NCI-H1417 (cell line): ENCODE measurements at places on chromosomes 11 and 22.
A peak's percentile ranks its signal among the peaks of the same experiment; 100 is the strongest.

DNA sequence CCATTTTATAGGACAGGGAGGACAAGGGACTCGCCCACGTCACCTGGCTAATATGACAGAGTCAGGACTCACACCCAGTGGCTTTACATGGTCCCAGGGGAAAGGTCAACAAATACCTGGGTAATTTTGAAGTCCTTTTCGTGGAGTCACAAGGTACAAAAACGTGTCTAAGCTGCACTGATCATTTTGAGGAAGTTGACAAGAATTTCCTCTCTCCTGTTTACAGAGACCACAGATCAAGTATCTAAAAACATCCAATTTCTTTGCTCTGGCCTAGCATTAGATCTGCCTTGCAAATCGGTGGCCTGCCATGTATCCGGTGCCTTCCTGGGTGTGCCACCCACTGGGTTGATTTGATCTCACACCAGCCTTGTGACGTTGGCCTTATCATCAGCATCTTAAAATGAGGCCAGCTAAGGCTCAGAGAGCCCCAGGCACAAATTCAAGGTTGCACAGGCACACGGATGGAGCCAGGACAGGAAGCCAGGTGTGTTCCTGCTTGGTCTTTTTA, 17.6 kb downstream of the GDPD5 start:
- DNase-seq: no peak

GRCh38 chr22:41532908-41533825, 11.1 kb downstream of the POLR3H start:
- peak; percentile 3 for DNase-seq

DNA sequence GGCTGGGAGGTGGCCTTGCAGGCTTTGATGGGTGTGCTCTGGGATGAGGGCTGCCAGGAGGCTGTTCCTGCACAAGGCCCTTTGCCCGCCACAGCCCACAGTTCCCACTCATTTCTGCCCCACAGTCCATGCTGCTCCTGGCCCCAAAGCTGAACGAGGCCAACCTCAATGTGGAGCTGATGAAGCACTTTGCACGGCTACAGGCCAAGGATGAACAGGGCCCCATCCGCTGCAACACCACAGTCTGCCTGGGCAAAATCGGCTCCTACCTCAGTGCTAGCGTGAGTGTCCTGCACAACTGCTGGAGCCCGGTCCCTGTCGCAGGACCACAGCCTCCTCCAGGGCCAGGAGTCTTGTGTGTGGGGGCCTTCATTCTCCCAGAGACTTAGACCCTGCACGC, 10.2 kb downstream of the SCYL1 start:
- DNase-seq: no peak

DNA sequence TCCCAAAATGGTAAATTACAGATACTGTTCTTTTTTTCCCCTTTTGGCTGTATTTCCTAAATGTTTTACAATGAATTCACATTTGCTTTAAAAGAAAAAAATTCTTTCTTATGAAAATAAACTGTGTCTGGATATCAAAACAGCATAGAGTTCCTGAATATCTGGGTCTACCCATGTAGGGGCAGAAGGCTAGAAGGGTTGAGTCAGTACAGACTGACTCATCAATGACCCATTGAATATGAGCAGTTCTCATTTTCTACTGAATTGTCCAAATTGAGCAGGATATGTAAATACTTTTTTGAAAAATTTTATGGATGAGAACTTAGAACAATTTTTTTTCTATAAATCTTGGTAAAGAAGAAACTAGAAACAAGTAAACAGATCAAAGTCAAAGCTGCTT, 16.3 kb upstream of the C11orf87 start:
- no peak for DNase-seq

DNA sequence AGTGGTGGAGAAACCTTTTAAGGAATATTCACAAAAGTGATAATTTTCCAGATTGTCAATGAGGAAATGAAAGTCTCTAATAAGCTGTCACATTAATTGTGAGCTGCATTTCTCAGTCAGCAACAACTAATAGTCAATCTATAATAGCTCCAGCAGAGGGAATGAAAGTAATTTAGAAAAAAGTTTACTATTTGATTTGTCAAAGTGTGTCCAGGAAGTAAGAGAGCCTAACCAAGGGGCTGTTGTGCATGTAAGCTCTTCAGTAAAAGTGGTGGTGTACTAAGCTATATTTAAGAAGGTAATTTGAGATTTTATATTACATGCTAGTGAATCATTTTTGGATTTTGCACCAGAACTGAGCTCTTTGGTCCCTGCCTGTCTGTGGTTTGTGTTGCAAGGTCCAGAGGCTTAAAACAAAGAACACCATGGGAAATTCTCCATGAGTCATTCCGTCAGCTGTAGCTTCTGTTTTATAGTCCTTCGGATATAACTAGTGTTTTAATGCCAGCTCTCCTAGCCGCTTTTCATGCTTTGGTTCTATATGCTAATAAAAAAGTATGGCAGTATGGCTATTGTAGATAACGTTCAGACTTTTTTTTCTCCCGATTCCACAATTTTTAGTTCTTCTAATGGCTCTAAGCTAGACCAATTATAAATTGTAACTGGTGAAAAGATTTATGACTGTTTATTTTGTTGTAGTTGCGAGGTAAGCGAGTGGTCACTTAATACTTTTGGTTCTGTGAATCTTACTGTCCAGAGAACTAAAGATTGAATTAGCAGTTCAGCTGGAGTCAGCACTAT, 64.6 kb downstream of the ARHGEF12 start:
- DNase-seq: peak; percentile 78

GRCh38 chr11:22957786-22958185, 97.5 kb upstream of the CCDC179 start:
- peak; percentile 94 for DNase-seq

DNA sequence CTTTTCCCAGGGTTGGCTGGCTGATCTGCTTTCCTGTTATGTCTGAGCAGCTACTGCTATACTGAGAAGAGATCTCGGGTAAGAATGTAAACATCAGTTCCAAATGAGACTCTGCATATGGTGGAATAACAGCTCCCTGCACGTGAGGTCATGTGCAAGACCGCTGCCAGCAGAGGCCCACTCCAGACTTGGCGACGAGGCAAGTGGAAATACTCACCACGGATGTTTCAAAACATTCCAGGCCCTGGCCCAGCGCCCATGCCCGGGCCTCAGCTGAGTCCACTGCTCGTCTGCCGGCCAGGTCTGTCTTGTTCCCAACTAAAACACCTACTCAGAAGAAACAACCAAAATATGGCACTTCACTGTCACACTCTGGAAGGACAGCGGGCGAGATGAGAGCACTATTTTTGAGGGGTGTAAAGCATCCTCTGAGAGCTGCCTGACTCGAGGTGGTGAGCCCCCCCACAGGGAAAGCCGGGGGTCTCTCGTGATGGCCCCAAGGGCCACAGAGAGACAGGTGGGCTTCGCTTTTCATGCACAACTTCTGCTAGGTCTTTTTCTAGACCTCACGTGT, 13.1 kb downstream of the IFT27 start:
- DNase-seq: no peak

DNA sequence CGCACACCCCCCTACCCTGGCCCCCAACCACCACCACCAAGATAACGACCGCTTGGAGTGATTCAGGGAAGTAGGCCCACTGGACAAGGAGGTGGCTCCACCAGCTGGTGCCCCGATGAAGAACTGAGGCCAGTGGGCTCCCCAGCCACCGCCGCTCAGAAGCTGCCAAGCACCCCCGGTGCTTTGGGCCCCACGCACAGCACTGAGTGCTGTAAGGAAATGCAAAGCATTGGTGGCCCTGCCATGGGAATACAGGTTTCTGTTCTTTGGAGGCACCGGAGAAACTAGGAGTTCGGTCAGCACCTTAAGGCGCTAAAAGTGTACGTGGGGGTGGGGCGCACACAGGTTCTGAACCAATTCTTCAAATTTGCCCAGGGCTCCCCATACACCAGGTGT, 664 bp upstream of the PRSS23 start:
- no peak for DNase-seq

- no peak for DNase-seq
Measured at GRCh38 chr11:2387266-2387987, 10.3 kb downstream of the CD81 start.

- DNase-seq: no peak
Measured at GRCh38 chr22:18114976-18115652, 4.5 kb downstream of the TUBA8 start.

DNA sequence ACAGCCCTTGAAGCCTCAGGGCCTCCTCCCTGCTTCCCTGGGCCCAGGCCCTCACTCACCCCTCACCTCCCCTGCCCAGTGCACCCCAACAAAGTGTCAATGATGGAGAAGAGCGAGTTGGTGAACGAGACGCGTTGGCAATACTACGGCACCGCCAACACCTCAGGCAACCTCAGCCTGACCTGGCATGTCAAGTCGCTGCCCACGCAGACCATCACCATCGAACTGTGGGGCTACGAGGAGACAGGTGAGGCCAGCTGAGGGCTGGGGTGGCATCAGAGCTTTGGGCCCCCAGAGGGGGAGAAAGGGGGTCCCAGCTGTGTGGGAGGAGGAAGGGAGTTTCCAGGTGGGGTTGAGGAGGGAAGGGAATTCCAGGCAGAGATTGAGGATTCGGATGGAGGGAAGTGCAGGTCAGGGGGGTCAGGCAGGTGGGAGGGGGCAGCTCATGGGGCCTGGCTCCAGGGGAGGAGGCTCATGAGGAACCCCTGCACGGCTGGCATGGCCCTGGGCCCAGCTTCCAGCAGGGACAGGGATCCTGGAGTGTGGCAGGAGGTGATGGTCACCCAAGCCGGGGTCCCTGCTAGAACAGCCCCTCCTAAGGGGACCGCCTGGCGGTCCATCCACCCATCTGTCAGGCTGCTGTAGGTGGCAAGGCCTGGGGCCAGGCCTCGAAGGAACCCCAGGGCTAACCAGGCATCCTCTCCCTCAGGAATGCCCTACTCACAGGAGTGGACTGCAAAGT, 2.9 kb downstream of the SUSD2 start:
- DNase-seq: no peak

DNA sequence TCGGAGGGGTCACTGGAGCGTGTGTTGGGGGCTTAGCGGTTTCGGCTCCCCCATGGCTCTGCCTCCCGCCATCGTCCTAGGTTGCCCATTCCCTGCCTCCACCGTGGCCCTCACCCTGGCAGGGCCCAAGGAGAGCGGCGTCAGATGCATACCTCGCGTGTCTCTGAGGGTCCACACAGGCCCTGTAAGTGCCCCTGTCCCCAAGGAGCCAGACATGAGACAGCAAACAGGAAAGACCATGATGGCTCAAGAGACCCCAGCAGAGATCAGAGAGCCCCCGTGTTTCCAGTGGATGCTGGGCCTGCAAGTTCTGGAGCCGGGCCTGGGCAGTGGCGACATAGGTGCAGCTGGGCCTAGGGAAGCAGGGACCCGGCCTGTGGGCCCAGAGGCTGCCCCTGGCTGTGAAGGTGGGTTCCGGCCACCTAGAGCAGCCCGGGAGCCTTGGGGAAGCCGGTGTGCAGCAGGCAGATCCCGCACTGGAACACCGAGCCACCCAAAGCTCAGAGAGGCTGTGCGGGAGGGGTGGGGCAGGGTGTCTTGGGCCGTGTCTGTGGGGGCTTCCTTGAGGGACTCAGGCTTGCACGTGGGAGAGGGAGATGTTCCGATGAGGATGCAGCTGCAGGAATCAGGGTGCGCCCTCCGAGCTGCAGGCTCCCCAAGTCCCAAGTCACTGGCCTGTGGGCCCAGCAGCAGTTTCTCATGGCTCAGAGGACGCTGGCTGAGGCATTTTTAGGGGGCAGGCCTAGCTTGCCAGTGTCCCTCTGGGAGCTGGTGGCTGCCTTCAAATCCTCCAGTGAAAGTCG, 126.4 kb downstream of the KCNQ1OT1 start:
- no peak for DNase-seq

DNA sequence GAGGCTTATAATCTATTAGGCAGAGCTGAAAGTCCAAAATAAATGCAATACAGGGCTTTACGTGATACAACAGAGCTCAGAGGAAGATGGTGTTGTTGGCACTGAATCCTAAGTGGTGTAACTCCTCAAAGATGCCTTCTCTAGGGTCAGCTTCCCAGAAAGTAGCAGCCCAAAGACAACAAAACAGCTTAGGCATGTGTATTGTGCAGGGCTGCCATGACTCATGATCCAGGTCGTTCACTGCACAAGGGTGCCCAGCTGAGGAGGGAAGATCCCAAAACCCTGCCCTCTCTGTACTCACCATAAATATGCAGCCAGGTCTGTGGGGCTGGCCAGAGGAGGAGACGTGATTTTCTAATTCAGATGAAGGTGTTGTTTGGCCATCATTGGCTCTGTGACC, 59.4 kb upstream of the NNMT start:
- DNase-seq: no peak

DNA sequence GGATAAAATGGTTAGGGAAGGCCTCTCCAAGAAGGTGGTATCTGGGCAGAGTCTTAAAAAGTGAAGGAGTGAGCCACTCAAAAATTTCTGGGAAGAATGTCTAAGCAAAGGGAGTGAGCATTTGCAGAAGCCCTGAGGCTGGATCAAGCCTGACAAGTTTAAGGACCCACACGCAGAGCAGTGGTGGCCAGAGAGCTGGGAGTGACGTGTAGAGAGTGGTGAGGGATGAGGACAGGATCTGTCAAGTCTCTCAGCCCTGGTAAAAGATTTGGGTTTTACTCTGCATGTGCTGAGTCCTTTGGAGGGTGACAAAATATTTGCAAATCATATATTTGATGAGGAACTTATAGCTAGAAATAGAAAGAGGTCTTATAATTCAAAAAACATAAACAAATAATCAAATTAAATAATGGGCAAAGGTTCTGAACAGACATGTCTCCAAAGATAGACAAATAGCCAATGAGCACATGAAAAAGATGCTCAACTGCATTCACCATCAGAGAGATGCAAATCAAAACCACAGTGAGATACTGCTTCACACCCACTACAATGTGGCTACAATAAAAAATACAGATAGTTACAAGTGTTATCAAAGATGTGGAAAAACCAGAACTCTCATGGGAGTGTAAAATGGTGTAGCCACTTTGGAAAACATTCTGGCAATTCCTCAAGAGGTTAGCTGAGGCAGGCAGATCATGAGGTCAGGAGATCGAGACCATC, 107.2 kb upstream of the NNMT start:
- DNase-seq: no peak

GRCh38 chr11:86938900-86939880, 16.0 kb downstream of the FZD4 start:
- peak; percentile 27 for DNase-seq

DNA sequence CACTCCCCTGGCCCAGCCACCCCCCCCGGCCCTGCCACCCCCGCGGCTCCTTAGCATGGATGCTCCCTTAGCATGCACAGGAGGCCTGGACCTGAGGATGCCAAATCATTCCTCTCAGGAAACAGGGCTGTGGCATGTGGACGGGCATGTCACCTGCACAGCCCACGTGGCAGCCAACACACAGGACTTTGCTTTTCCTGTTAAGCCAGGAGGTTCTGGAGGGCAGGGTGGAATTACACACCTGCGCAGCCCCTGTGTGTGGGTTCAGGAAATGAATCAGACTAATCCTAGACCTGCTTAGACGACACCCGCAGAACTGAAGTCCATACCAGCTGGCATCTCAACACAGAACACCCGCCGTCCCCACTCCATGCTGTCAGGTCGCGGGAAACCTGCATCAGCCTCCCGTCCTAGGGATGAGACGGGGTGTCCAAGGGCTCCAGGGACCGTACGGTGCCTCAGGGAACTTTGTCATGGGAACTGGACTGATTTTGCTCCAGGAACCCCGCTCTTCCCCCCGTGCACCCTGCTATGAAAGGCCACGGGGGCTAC, 10.2 kb downstream of the CERK start:
- no peak for DNase-seq
